NCI-H2227 treated with DMSO at 0.1 percent for 48 hours (cell line): ENCODE measurements at places on chromosomes 2 and 18.
A peak's percentile ranks its signal among the peaks of the same experiment; 100 is the strongest.

- DNase-seq = no peak
Measured at GRCh38 chr18:47978603-47979002, 48.1 kb upstream of the SMAD2 start.

DNA sequence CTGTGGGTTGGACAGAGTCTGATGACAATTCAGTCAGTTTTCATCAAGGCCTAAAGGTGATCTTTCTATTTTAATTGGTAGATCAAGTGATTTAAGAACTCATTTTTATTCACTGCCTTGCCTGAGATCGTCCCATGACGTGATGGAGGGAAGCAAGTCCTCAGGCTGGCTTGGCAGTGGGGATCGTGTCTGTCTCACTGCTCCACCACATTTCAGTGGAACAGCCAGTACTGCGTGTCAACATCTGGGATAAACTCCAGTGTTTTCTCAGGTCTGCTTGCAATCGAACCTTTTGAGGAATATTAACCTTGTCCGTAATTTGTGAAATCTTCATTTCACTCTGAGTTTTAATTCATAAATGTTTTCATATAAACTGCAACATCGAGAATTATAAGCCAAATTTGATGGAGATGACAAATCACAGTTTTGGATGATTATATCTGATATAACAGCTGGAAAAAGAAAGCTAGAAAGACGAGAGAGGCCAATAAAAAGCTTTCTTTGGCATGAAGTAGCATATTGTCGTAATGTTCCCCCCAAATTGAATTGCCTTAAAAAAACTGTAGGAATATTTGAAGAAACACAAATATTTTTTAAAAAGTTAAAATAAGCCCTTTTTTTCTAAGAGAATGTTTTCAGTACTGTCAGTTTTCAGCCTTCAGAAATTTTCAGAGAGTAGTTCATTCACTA is 414.7 kb upstream of the SPRED2 start:
- no peak for DNase-seq

GRCh38 chr2:138504546-138505235 is 3.1 kb downstream of the SPOPL start:
- DNase-seq = no peak

GRCh38 chr18:24868760-24869237 is 408.4 kb downstream of the HRH4 start:
- DNase-seq = peak; percentile 9

DNA sequence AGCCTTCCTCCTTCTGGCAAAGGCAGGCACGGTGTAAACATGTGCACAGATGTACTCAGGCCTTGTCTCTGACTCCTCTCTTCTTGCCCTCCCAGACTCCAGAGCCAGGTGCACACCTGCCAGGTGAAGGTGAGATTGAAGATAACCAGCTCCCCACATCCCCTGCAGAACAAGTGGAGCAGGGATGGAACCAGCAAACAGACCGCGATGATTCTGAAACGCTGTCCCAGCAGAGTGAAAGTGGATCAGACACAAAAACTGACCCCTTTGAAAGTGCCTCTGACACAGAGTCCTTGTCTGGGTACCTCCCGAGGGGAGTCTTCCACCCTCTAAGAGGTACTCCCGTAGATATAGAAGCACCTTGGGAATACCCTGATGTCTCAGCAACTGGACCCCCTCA is 77.2 kb downstream of the ARHGEF4 start:
- DNase-seq = no peak

DNA sequence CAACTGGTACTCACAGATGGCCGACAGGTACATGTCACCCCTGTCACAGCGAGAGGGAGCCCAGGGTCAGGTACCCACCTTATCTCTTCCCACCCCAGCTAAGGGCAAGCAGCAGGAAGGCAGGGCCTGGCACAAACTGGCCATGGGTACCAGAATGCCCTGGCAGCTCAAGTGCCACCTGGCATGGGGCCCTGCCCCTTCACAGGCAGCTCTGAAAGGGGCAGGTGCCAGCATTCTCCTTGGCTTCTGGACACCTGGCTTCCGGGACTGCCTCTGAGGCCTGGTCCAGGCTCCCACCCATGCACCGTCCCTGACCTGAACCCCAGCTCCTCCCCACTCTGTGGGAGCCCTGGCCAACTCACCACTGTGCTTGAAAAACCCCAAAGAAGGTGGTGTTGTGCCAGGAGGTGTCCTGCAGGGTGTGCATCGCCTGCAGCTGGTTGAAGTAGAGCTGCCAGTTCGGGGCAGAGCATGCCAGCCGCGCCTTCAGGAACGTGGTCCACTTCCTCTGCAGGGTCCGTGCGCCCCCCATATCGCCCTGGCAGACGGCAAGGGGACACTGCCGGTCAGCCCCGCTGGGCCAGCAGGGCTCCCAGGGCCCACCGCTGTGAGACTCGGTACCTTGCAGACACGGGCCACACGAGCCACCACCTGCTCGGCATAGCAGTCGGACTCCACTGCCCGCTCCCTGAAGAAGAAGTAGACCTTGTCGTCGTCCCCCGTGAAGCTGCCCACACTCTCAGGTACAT is 5.4 kb downstream of the SEMA4C start:
- DNase-seq = no peak

DNA sequence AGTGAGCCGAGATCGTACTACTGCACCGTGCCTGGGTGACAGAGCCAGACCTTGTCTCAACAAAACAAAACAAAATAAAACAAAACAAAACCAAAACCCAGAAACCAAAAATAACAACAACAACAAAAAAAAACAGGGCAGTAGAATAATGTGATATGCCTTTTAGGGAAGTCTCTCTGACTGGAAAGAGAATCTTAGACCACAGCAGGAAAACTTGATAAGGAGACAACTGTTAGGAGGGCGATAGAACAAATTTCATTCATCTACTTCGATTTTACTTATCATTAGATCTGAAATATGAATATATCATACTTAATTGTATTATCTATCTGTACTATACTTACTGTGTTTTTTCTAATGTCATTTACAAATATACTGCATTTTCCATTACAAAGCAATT is 109.0 kb upstream of the CNTNAP5 start:
- no peak for DNase-seq

DNA sequence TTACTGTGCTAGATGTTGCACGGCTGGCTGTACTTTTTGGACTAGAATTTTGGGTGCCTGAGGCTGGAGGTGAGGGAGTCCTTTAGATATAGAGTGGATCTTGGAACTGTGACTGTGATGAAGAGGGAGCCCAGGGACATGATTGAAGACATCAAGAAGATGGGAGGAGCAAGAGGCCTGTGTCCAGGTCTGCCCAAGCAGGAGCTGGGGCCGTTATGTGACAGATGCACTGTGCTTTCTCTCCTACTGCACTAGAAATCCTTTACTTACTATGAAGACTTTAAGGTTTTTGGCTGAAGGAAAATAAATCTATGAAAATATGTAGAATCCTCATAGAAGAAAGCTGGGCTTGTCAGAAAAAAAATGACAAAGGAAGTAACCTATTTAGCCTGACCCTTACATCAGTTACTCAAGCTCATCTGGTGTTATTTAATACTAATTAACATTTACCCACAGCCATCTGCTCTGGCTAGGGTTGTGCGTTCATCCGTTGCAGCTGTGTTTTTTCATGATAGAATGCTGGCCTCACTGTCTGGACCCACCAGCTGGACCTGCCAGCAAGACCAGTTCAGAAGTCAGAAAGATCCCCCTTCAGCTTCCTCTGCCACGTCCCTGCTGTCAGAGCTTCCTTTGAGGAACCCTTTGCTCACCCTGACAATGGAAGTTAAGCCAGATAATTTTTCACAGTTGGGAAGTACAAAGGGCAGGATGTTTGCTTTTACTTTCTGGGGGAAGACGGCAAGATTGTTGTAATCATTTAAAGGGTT is 16.7 kb downstream of the TSN start:
- no peak for DNase-seq

- DNase-seq = no peak
Measured at GRCh38 chr2:239498981-239499634, 98.3 kb upstream of the HDAC4 start.

DNA sequence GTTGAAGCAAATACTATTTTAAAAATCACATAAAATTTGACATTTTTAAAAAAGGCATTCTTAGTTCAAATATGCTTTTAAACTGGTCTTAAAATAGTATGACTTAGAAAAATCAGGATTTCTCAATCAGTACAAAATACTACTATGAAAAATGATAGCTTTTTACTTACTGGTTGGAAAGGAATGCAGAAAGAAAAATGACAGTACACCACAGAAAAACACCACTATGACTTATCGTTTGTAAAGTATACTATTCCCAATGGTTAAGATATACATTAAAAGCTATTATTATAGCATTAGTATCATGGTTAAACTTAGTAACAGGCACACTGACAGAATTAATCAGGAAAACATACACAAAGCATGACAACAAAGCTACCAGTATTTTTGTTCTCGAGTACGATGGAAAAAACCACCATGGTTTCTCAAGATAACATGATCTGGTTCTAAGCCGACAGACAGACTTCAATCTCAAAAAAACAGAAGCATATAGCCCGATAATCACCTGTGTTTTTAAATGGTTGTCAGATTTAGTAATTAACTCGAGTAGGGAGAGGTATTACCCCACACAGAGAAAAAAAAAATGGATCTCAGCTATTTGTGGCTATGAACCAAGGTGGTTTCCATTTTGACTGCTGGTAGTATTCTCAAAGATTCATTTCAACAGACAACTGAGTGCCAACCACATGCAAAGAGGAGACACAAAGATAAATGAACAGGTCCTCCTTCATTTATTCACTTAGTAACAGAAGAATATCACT is 39.1 kb downstream of the CUL3 start:
- no peak for DNase-seq

- DNase-seq = peak; percentile 45
Measured at GRCh38 chr2:219207884-219208740, 1.5 kb downstream of the ZFAND2B start.

DNA sequence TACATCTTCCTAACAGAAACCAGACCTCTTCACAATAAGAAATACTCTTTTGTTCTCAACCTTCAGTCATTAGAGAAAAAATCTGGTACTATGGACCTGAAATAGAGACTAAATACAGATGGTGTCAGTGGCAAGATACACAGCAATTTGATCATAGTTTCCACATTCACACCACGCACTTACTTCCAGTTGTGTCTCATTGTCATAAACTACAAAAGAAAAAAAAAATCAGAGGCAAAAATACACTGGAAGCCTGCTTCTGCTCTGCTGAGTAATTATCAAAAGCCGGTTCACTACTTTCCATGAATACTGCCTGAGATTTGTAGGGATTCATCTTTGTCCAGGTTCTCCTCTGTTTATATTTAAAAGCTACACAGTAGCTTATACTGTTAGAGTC is 182.6 kb downstream of the PID1 start:
- DNase-seq = no peak

- DNase-seq = no peak
Measured at GRCh38 chr2:36404318-36404717, 48.7 kb downstream of the CRIM1 start.

- DNase-seq = no peak
Measured at GRCh38 chr2:186607660-186608324, 17.9 kb downstream of the ITGAV start.

- no peak for DNase-seq
Measured at GRCh38 chr2:168480825-168481585, 24.9 kb downstream of the CERS6 start.

DNA sequence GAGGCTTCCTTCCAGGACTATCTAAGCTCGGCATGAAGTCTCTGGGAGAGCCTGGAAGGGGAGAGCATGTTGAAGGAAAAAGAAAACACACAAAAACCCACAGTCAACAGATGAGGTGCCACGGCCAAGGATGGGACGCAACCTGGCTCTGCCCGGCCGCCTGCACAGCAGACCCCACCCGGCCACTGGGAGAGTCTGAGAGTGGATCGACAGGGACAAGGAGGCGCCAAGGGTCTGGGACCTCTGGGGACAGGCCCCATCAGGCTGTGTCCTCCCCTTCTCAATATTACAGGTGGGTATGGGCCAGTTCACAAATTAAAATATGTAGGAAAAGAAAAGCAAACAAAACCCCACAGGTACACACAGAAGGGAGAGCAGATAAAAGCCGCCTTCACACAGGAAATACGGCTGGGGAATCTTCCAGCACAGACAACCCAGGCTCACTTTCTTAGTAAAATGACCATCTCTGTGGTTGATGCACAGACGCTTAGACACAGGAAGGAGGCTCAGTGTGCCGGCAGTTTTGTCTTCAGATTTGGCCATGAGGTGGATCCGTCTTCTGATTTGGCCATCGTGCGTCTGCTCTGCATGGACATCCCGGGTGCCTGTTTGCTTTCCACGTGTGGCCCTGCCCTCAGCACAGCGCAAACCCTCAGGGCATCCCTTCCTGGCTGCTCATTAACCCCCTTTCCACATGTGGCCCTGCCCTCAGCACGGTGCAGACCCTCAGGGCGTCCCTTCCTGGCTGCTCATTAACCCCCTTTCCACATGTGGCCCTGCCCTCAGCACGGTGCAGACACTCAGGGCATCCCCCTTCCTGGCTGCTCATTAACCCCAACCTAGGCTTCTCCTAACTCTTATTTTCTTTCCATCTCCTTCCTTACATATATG is 138.4 kb downstream of the EIPR1 start:
- DNase-seq = no peak

DNA sequence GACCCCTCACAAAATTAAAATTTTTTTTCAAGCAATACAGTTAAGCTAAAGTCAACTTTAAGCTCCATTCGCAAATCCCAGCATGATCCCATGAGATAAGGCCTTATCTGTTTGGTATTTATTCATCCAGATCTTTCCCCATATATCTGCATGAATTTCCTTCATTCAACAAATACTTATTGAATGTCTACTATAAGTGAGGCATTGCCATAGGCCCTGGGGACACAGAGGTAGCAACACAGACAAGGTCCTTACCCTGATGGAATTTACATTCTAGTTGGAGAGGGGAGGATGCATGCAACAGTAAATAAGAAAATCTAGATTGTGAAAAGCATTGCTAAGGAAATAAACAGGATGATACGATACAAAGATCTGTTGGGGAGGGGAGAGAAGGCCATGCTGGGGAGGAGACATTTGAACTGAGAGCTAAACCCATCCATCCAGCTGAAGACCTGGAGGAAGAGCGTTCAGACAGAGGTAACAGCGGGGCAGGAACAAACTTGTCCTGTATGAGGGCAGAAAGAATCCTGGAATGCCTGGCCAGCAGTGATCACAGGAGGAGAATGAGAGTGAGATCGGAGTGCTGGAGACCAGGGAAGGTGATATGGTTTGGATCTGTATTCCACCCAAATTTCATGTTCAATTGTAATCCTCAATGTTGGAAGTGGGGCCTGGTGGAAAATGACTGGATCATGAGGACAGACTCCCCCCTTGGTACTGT is 71.6 kb downstream of the SDC1 start:
- DNase-seq = no peak
